Hypothalamus (tissue), 51 donors: ENCODE measurements at places on chromosomes 2 and 18.
A peak's percentile ranks its signal among the peaks of the same experiment; 100 is the strongest.

- DNase-seq = no peak
Observed at GRCh38 chr2:233702238-233702637, 9.5 kb downstream of the UGT1A6 start.

DNA sequence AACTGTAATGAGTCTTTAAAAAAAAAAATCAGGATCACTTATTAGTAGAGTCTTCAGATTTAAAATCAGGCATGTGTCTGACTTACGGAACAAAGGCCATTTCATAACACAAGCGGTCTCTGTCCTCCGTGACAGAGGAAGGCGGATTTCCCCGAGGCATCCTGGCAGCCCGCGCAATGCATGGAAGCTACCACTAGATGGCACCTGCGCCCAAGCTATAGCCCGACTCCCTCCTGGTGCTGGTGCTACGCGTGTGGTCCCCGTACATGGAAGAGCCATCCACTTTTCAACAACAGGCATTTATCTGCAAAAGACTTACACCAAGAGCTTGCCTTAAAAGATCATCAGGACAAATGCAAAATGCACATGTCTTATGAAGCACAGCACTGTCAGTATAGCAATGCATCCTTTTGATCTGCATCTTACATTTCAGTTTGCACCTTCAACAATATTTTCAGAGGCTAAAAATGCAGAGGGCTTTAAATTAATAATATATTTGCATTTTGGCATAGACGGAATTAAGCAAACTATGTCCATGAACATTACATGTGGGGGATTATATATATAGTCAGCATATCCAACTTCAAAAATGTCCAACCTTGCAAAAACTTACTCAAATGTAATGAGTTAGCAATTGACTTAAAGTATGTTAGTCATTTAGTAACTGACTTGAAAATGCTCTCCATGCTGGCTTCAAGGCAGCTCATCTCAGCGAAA is 96.0 kb downstream of the ZNF516 start:
- peak; percentile 81 for DNase-seq

GRCh38 chr18:35489913-35490490 is 7.8 kb downstream of the INO80C start:
- no peak for DNase-seq

DNA sequence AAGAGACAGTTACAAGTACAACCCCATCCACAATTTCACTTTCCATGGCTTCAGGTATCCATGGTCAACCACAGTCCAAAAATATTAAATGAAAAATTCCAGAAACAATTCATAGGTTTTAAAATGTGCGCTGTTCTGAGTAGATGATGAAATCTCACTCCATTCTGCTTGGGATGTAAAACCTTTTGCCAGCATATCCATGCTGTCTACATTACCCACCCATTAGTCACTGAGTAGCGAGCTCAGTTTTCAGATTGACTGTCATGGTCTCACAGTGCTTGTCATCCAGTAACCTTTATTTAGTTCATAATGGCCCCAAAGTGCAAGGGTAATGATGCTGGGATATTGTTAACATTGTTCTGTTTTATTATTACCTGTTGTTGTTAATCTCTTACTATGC is 40.5 kb downstream of the SMAD4 start:
- no peak for DNase-seq

GRCh38 chr2:63041592-63041991 is 9.0 kb upstream of the OTX1 start:
- no peak for DNase-seq

- DNase-seq = no peak
Observed at GRCh38 chr2:101843471-101843870, 146.0 kb downstream of the MAP4K4 start.

DNA sequence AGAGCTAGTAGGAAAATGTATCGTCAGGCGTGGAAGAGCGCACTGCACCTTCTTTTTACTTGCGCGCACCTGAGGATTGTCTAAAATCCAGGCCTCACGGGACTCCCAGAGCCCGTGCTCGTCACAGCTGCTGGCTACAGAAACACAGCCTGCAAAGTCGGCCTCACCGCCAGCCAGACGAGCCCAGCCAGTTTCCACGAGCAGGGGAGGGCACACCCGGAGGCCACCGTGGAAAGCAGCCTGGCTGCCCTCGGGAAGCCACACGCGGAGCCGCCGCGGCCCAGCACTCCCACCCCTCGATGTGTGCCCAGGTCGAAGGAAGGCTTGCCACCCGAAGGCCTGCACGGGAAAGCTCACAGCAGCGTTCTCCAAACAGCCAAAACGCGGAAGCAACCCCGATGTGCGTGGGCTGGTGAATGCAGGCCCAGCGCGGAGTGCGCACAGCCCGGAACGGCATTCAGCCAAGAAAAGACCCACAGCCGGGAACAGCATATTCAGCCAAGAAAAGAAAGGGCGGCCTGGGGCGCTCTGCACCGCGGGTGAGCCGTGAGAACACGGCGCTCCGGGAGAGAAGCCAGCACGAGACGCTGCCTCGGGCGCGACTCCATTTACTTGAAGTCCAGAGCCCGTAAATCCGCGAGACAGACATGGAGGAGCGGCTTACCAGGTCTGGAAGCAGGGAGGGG is 53.9 kb upstream of the SALL3 start:
- DNase-seq = no peak

DNA sequence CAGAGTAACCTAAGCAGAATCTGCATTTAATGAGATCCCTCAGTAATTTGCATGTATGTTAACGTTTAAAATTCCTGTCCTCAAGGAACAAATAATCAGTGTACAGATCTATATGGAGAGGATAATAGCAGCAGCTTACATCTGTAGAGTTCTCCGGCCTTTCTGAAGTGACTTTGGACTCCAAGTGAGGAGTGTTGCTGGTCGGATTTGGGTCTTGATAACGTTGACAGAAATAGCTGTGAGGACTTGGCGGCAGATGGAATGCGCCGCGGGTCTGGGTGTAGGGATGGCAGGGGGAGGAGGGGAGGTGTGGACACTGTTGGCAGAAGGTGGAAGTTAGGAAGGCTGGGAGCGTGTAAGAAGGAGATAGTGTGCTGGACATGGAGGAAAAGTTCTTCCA is 170.9 kb upstream of the GATA6 start:
- DNase-seq = no peak

DNA sequence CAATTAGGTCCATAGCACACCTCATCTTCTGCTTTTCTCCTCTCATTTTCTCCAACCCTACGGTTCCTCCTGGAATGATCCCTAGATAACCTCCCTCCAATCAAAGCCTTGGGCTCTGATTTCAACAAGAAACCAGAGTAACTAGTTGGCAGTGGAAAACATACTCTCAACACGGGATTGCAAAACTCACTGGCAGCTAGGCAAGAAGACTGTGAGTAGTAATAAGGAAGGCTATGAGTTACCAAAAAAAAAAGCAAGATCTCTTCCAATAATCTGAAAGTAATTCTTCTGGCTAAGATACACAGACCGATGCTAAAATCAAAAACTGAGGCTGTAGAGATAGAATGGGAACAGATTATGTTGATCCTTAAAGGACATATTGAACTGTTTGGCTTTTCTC is 28.4 kb upstream of the CCDC102B start:
- DNase-seq = no peak

DNA sequence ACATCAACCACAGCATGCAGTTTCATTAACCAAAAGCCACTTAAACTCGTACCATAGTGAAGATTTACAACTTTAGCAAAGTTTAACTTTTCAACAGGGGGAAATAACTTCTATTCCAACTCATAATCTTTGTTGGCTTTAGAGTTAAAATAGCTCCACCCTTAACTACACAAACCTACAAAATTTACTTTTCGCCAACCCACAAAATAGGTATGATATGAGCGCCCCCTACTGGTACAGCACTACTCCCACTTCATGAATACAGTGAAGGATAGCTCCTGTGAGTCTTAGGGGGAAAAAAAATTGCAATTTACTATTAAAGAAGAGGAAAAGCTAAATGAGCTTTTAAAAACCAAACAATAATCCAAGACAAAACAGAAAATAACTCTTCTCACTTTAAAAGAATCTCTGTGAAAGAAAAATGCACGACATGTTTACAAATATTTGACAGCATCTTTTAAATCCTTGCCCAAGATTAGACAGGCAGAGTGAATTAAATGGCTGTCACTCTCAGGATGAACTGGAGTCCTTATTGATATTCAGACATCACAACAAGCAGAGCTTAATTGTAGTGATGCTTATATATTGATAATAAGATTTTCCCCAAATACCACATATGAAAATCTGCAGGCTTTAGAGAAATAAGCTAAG is 32.2 kb downstream of the TMEFF2 start:
- DNase-seq = peak; percentile 10

DNA sequence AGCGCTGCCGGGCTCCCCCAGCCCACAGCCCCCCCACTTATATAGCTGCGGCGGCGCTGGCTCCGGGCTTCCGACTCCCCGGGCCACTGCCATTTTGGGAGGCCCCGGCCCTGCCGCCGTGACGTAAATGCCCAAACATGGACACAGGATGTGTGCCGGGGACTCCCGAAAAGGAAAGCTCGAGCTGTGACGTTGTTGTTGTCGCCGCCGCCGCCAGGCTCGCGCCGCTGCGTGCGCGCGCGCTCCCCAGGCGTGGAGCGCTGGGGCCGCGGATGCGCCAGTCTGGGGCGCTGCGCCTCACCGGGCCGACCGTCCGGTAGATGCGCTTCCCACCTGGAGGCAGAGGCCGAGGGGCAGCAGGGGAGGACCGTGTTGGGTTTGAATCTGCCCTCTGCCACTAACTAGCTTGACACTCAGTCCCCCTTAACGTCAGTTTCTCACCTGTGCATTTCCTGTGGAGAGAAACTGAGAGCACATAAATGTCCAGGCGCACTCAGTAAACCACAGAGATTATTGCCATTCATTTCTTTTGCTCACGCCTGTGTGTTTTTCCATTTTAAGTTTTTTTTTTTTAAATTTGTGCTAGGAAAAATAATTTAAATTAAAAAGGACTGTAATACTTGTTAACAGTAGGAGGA is at the start of gene EGR4:
TSS of gene EGR4 (minus strand) at position 15 of the 638 bp plus-strand sequence. CDS start 231 bp downstream, outside the sequence.
- peak; percentile 37 for DNase-seq

GRCh38 chr2:170711774-170712652 is 3.1 kb upstream of the SP5 start:
- DNase-seq = no peak

GRCh38 chr2:55115761-55116597 is 65.7 kb upstream of the RTN4 start:
- DNase-seq = no peak

- no peak for DNase-seq
Observed at GRCh38 chr2:11976073-11976472, 229.6 kb downstream of the LPIN1 start.

DNA sequence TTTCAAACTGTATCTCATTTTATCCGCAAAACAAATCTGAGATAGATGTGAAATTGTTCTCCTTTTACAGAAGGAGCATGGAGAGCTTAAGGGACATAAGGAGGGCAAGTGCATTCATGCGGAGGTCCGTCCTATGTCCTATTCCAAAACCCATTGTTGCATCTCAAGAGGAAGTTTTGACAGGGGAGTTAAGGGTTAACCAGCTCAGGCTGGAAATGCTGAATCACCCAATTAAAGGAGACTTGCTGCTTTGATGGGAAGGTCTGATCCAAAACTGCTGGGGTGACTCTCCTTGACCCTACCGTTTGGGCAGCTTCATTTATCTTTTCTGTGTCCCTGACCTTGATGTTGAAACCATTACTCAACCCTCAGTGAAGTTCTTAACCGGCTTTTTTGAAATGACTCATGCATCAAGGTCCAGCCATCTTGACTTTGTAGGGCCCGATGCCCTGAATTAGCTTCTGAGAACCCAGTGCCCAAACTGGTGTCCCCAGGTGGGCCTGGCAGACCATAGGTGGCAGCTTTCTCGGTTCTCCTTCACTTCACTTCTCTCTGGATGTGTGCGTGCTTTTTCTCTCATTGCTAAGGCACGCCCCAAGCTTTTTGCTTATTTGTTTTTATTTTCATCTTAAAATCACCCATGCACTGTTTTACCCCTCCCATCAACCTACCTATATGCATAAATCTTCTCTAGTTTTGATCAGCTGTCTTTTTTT is 15.9 kb upstream of the TXNDC2 start:
- no peak for DNase-seq

- no peak for DNase-seq
Observed at GRCh38 chr2:205969584-205969983, 116.4 kb downstream of the INO80D start.

DNA sequence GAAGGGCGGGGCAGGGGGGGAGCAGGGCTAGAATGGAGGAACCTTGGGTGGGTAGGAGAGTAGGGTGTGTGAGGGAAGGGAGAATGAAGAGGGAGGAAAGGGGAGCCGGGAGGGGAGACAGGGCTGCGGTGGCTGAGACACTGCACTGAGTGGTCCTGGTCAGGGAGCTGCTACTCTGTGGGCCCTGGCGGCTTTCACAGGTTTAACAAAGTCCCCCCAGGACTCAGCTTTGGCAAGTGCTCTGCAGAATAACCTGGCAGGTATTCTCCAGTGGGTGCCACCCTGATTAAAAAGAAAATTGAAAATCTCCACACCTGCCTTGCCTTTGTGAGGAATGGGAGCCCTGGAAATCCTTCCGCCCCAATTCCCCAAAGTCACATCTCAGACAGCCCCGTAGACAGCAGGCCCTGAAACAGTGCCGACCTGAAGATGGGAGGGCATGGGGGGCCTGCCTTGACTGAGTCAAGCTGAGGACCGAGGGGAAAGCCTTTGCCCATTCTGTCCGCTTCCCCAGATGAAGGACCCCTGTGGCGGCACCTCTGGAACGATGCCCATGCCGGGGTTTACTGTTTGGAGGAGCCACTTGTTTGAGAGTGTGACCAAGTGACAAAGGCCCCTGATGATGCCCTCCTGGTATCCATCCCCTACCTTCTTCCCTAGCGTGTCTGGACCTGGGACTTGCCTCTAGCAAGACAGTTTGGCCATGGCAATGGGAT is 43.6 kb upstream of the OTOS start:
- DNase-seq = no peak

DNA sequence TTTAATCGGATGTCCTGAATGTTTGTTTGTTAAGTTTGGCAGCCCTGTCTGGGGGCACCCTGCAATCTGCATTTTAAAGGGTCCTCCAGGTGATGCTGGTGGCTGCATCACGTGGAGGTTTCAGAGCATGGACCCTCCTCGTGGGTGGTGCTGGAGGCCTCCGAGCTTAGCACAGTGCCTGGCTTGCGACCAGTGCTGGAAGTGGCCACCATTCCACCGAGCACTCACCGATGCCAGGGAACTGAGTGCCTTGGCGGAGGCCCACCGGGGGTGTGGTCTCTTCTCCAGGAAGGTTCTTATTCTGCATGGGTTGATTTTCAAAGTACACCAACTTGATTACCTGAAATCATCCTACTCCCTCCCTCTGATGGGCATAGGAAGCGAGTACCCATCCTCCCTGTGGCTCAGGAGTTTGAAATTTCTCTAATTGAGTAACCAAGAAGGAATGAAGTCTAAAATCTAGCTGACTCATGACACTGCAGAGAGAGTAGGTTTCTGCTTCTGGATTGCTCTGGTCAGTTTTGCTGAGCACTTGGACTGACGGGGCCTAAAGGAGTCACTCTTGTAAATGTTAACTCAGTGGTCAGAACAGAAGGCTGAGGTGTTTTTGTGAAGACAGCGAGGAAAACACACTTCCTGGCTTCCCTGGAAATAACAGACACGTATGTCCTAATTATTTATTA is 58.1 kb upstream of the SLC66A3 start:
- no peak for DNase-seq

DNA sequence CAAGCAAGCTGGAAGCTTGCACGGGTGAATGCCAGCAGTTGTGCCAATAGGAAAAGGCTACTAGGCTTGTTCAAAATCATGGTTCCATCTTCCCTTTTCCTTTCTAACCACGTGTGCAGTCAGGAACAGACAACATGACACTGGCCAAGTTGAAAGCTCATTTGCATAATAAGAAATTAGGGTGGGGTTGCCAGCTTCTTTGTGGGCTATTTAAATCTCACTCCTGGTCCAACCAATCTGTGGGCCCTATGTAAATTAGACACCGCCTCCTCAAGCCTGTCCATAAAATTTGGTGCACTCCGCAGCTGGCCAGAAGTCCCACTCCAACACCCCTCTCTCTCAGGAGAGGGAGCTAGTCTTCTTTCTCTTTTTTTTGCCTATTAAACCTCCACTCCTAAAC is 1948.4 kb upstream of the PIK3C3 start:
- DNase-seq = no peak
